A549 treated with AZD2906 at 1 μM for 4 hours (cell line): ENCODE measurements at places on chromosomes 13 and 19. TPM values are rescaled to one million over a fixed set of nuclear protein-coding genes. Genes with fewer than 3 reads are reported as not detected.

GRIN2D gene
- 5.6 to 8.5 TPM (median 8.1 TPM) in 5 replicates for total RNA-seq

FUT6 gene
- total RNA-seq, result not detected in 5 replicates

RFPL4AL1 gene
- total RNA-seq, result 0.10 to 0.29 TPM (median 0.14 TPM) in 4 of 5 replicates, not detected in the other

PLA2G4C gene
- 8.4 to 15.3 TPM (median 10.8 TPM) in 5 replicates for total RNA-seq

PCDH17 gene
- total RNA-seq, result 0.01 TPM in 3 of 5 replicates, not detected in the others

ZNF302 gene
- 13.1 to 16.2 TPM (median 15.4 TPM) in 5 replicates for total RNA-seq

EFNB2 gene
- 3.4 to 4.4 TPM (median 4.0 TPM) in 5 replicates for total RNA-seq

ACP5 gene
- total RNA-seq, result 0.14 to 0.39 TPM (median 0.22 TPM) in 5 replicates

EPS8L1 gene
- total RNA-seq, result 3.2 to 6.5 TPM (median 5.6 TPM) in 5 replicates

CDX2 gene
- total RNA-seq, result 0.64 to 1.1 TPM (median 0.76 TPM) in 5 replicates

CDC34 gene
- total RNA-seq, result 59.1 to 93.2 TPM (median 92.5 TPM) in 5 replicates

ZNF787 gene
- 28.1 to 54.3 TPM (median 46.6 TPM) in 5 replicates for total RNA-seq

PABPC3 gene
- total RNA-seq, result 0.10 to 0.18 TPM (median 0.16 TPM) in 5 replicates

GIPC3 gene
- total RNA-seq, result 0.19 to 0.34 TPM (median 0.27 TPM) in 5 replicates

TEX29 gene
- total RNA-seq, result 0.09 to 0.49 TPM (median 0.13 TPM) in 4 of 5 replicates, not detected in the other

CACNG8 gene
- 0.47 to 0.82 TPM (median 0.75 TPM) in 5 replicates for total RNA-seq

ICAM4 gene
- 0.08 to 0.12 TPM (median 0.11 TPM) in 4 of 5 replicates, not detected in the other for total RNA-seq

ANKRD24 gene
- total RNA-seq, result 0.17 to 0.29 TPM (median 0.24 TPM) in 5 replicates

SLC17A7 gene
- 0.49 to 0.71 TPM (median 0.60 TPM) in 5 replicates for total RNA-seq

YJEFN3 gene
- 1.6 to 4.0 TPM (median 2.9 TPM) in 5 replicates for total RNA-seq

CAMSAP3 gene
- 4.8 to 6.6 TPM (median 6.4 TPM) in 5 replicates for total RNA-seq

LCP1 gene
- total RNA-seq, result 0.07 to 0.19 TPM (median 0.15 TPM) in 5 replicates

SRRM5 gene
- 0.60 to 1.0 TPM (median 0.69 TPM) in 5 replicates for total RNA-seq

KLK6 gene
- total RNA-seq, result 0.15 to 0.54 TPM (median 0.22 TPM) in 5 replicates

KCTD4 gene
- not detected in 5 replicates for total RNA-seq

ZNF584 gene
- 16.7 to 18.7 TPM (median 17.2 TPM) in 5 replicates for total RNA-seq

PCP2 gene
- 0.23 TPM in 1 of 5 replicates, not detected in the others for total RNA-seq

PROZ gene
- total RNA-seq, result not detected in 5 replicates

ELSPBP1 gene
- not detected in 5 replicates for total RNA-seq

SHISA7 gene
- total RNA-seq, result 0.01 TPM in 1 of 5 replicates, not detected in the others

CEACAM16 gene
- 0.03 to 0.13 TPM (median 0.11 TPM) in 5 replicates for total RNA-seq

TBXA2R gene
- total RNA-seq, result 1.2 to 1.6 TPM (median 1.3 TPM) in 5 replicates

MBD3L2 gene
- not detected in 5 replicates for total RNA-seq

CACNA1A gene
- 0.03 to 0.12 TPM (median 0.07 TPM) in 5 replicates for total RNA-seq

ERICH6B gene
- total RNA-seq, result not detected in 5 replicates

ZNF83 gene
- total RNA-seq, result 0.03 to 0.11 TPM (median 0.07 TPM) in 5 replicates

MAP4K1 gene
- total RNA-seq, result 0.40 to 0.85 TPM (median 0.72 TPM) in 5 replicates

LGALS7B gene
- total RNA-seq, result 0.39 to 0.75 TPM (median 0.51 TPM) in 4 of 5 replicates, not detected in the other

SPRED3 gene
- 1.9 to 2.8 TPM (median 2.2 TPM) in 5 replicates for total RNA-seq

LGALS14 gene
- not detected in 5 replicates for total RNA-seq

IL12RB1 gene
- not detected in 5 replicates for total RNA-seq

PDE4A gene
- total RNA-seq, result 3.8 to 4.7 TPM (median 4.1 TPM) in 5 replicates

ZNF468 gene
- 0.31 to 0.78 TPM (median 0.45 TPM) in 5 replicates for total RNA-seq

FARP1 gene
- 15.8 to 19.6 TPM (median 17.7 TPM) in 5 replicates for total RNA-seq

DCLK1 gene
- total RNA-seq, result 0.97 to 1.2 TPM (median 1.1 TPM) in 5 replicates

FGF21 gene
- not detected in 5 replicates for total RNA-seq

LACC1 gene
- 3.2 to 4.8 TPM (median 3.5 TPM) in 5 replicates for total RNA-seq

CYP2A13 gene
- not detected in 5 replicates for total RNA-seq
